Purkinje cell (primary cell): ENCODE measurements at places on chromosomes 5 and 9. TPM values are rescaled to one million over a fixed set of nuclear protein-coding genes. Genes with fewer than 3 reads are reported as not detected.

NSMF gene
- polyA plus RNA-seq: 0.07 and 0.43 TPM in 2 replicates

STPG3 gene
- not detected in 2 replicates for polyA plus RNA-seq

SLC9A3 gene
- polyA plus RNA-seq: 2.3 and 3.3 TPM in 2 replicates

HAPLN1 gene
- polyA plus RNA-seq: 1.2 TPM in 1 of 2 replicates, not detected in the other

SPEF2 gene
- polyA plus RNA-seq: 29.2 and 33.6 TPM in 2 replicates

PCDHB8 gene
- not detected in 2 replicates for polyA plus RNA-seq

FOXD1 gene
- polyA plus RNA-seq: 0.15 TPM in 1 of 2 replicates, not detected in the other

TUSC1 gene
- 2.6 and 3.9 TPM in 2 replicates for polyA plus RNA-seq

ABCA2 gene
- 0.60 and 0.74 TPM in 2 replicates for polyA plus RNA-seq

RNF180 gene
- polyA plus RNA-seq: 9.9 TPM in 2 replicates
